ENCODE measurements at places on chromosomes 7 and 10.
A peak's percentile ranks its signal among the peaks of the same experiment; 100 is the strongest.

- DNase-seq = no peak
Measured at GRCh38 chr10:102948176-102948575, 30.1 kb downstream of the CNNM2 start.

GRCh38 chr10:131872011-131872826 lies 28.6 kb upstream of the PPP2R2D start:
- no peak for DNase-seq

- DNase-seq = no peak
Measured at GRCh38 chr7:131839967-131840690, 283.7 kb upstream of the PODXL start.

- no peak for DNase-seq
Measured at GRCh38 chr10:96342402-96342801, 16.4 kb downstream of the OPALIN start.

DNA sequence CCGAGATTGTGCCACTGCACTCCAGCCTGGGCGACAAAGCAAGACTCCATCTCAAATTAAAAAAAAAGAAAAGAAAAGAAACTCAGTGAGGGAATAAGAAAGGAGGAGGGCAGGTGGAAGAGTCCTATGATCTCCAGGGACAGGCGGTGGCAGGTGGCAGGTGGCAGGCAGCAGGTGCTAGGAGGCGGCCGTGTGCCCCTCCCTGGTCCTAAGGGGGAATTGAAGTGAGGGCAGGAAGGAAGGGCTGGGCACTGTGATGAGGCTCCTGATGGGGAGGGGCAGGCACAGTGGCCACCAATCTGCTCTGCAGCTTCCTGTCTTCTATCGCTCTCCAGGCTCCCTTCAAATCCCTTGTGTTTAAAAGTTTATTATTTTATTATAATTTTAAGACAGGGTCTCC lies 41.2 kb upstream of the UBE3C start:
- DNase-seq = no peak

DNA sequence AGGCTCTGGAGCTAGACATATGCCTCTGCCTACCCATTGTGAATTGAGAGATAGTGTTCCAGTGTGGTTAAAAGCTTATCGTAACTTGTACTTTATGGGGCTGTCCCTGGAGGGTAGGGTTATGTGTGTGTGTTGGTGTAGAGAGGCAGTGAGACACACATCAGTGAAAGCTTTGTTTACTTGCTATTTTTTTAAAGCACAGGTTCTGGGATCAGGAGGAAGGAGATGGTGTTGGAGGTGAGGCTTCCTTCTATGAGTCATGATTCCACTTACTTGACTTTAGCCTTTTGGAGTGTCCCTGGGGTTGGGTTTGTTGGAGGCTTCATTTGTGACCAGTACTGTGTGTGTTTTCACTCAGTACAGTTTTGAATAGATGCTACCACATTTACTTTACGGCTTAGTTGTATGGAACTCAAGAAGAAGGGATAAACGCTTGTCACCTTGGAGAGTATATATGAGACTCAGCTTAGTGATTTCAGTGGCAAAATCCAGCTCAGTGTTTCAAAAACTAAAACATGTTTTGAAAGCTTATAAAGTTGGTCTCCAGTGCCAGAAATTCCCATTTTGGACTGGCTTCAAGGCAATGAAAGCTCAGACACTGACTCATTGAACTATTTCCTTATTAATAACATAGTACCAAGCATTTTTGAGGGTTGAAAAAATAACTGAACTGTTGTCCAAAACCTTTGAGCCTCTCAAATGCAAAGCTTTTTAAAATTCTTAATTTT lies 106.2 kb downstream of the PLXDC2 start:
- no peak for DNase-seq

DNA sequence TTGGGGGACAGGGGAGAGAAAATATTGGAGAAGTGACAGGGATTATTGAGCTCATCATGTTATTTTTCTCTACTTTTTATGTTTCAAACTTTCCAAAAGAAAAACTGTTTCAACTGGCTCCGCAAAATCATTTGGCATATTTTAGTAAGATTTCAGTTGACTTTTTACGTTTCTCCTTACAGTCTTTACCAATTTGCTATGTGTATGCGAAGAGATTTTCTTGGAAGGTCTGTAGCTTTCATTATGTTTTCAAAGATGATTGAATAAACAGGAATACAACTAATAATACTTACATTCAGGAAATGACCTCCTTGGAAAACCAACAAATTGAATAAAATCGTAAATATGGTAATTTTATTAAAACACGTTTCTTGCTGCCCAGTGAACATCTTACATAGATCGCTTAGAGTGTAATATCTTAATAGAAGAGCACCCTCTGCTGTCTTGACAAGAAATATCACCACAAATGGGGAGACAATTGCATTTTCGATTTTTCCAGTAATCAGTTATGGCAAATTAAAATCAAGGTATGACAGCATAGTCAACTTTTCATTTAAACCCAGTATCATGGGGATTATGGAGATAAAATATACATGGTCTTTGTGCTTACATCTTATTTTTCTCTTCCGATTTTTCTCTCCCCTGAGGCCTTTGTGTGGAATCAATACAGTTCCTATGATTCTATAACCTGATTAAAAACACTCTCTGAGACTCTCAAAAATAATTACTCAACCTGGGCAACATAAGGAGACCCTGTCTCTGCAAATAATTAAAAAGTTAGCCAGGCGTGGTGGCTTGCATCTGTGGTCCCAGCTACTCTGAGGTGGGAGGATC lies 43.1 kb downstream of the MBL2 start:
- DNase-seq = no peak

DNA sequence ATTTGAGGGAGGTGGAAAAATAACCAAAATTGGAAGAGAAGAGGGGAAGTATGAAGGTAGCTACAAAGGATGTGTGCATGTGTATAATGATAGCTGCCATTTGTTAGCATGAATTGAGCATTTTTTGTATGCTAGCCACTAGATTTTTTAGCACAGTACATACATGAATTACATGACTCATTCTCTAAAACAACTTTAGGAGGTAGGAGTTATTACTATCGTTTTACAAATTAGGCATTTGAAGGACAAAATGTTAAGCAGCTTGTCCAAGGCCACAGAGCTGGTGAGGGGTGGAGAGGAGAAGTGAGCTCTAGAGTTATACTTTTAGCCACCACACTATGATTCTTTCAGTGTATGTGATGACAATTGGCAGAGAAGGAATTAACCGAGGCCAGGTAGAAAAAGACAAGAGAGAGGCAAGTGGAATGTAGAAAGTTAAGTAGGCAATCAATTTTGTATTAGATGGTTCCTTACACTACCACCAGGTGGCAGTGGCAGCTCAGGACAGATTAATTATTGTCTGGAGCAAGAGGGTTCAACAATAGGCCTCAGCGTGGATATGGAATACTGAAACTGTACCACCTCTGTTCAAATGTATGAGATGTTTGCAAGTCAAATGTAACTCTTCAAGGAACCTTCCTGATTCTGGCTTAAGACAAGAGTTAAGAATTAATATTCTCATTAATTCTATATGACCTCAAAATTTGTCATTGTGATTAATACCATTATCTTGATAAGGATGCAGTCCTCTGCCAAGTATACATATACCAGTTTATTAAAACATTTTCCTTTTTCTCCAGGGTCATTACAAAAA lies 128.0 kb downstream of the MBL2 start:
- no peak for DNase-seq

GRCh38 chr7:36279200-36279925 lies 110.3 kb upstream of the ANLN start:
- DNase-seq = no peak

GRCh38 chr10:119020627-119020946 lies 8.9 kb upstream of the NANOS1 start:
- no peak for DNase-seq

GRCh38 chr7:38300175-38300574 lies 26.7 kb upstream of the TARP start:
- DNase-seq = no peak

- no peak for DNase-seq
Measured at GRCh38 chr7:82839555-82839954, 323.1 kb downstream of the PCLO start.

- no peak for DNase-seq
Measured at GRCh38 chr7:37149051-37149772, 299.5 kb downstream of the ELMO1 start.

DNA sequence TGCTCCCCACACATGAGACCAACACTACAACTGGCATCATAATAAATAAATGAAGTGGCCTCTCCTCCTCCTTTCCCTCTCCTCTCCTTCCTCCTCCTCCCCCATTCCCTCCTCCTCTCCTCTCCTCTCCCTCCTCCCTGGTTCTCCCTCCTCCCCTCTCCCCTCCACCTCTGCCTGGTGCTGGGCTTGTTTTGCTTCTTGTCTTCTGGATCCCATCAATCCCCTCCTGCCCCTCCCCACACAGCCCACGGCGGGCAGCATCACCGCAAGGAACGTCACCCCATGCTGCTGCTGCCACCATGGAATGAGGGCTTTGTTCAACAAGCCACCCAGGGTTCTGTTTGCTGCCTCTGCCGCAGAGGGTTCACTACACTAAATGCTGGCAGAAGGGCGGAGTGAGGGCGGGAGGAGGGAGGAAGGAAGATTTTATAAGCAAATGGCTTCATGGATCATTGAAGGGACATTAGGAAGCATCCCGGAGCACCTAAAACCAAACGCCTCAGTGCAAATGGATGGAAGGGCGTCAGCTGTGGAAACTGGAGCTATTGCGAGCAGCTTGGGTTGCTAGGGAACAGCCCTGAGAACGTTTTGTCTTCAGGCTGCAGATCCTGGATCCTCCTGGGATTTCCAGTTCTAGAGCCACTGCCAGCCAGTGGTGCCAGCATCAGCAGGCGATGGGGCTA lies 379.7 kb upstream of the ZMIZ1 start:
- DNase-seq = no peak

GRCh38 chr7:64876792-64877713 lies 26.0 kb upstream of the ZNF273 start:
- peak; percentile 71 for DNase-seq

GRCh38 chr7:89728481-89728880 lies 425.8 kb upstream of the STEAP1 start:
- no peak for DNase-seq

DNA sequence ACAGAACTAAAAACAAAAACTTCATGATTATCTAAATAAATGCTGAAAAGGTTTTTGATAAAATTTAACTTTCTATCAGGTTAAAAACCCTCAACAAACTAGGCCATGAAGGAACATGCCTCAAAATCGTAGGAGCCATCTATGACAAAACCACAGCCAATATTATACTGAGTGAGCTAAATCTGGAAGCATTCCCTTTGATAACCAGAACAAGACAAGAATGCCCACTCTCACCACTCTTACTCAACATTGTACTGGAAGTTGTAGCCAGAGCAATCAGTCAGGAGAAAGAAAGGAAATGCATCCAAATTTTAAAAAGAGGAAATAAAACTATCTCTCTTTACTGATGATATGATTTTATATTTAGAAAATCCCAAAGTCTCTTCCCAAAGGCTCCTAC lies 228.7 kb downstream of the CHRM2 start:
- no peak for DNase-seq

DNA sequence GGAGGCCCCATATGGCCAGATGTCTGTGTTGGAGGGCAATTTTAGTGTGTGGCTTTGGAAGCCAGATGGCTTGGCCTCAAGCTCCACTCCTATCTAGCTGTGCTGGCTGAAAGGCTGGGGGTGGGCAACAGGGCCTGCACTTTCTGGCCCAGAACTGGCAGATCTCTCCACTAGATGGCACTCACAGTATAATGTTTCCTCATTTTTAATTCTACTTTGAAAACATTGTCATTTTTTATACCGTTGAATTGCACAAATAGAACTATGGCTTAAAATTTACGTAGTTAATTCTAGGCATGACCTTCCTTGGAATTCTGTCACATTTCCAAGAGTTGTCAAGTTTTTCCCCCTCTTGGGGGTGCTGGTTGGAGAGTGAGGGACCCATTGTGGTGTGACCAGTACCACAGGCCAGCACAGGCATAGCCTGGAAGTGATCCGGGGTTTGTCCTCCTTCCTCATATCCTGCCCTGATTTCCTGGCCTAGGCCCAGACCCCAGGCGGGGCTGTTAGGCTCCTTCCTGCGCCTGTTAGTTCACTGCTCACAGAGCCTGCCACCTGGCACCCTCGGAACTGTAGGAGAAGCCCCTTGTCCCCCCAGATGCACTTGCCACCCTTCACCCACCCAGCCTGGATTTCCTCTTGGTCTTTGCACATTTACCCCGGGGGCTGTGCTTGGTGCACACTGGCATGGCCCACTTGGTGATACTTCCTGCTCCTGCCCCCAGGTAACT lies 52.8 kb downstream of the ARHGAP22 start:
- peak; percentile 8 for DNase-seq

DNA sequence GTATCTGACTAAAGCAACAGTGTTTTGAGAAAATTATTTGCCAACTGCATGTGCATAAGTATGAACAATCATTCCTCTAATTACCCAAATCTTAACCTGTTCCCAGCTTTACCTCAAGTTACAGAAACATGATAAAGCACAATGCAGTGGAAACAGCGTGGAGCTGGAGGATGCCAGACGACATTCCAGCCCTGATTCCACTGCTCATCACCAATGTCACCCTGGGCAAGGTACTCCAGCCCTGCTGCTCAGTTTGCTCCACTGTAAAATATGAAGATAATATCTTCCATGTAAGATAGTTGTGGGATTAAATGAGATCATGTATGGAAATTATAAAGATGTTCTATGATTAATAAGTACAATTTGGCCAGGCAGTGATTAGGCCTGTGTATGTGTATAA lies 50.4 kb upstream of the ODAD2 start:
- DNase-seq = no peak

DNA sequence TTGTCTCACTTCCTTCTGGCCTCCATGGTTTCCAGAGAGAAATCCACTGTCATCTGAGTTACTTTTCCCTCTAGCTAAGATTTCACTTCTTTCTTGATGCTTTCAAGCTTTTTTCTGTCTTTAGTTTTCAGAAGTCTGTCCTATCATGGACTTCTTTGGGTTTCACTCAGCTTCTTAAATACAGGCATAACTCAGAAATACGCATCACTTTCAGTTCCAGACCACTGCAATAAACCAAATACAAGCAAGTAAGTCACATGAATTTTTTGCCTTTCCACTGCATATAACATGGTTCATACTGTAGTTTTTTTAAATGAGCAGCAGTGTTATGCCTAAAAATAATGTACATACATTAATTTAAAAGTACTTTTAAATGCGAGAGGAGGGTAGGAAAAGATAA lies 48.7 kb downstream of the STK17A start:
- DNase-seq = no peak

GRCh38 chr7:577741-578370 lies 58.2 kb upstream of the PDGFA start:
- DNase-seq = no peak

DNA sequence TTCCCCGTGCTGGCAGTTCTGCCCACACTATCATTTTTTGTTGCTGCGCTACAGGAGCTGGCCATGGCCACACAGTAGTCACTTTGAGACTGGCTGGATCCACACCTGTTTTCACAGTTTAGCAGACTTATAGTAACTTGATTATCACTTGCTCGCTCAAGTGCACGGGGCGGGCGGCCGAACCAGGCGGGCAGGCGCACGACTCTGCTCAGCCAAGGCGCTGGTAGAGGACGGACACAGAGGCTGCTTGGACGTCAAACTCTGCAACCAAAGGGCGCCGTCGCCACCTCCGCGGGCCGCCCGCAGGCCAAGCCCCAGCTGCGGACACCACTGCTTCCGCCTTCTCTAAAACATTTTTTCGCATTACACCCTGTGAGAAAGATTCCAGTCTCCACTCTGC lies 38.4 kb upstream of the PHYHIPL start:
- no peak for DNase-seq

- no peak for DNase-seq
Measured at GRCh38 chr10:80771902-80772555, 234.3 kb downstream of the SH2D4B start.

- DNase-seq = peak; percentile 17
Measured at GRCh38 chr10:92757066-92757710, 67.4 kb downstream of the HHEX start.

- DNase-seq = no peak
Measured at GRCh38 chr7:121105262-121105661, 116.8 kb downstream of the CPED1 start.
